Placental epithelial cell (primary cell): ENCODE measurements at places on chromosomes 16 and 17. TPM values are rescaled to one million over a fixed set of nuclear protein-coding genes. Genes with fewer than 3 reads are reported as not detected.

BOLA2B gene
- 42.0 and 117 TPM in 2 replicates for total RNA-seq

PRCD gene
- 0.43 TPM in 1 of 2 replicates, not detected in the other for total RNA-seq

GSG1L gene
- under 0.01 TPM in 1 of 2 replicates, not detected in the other for total RNA-seq

CAPNS2 gene
- 0.98 and 3.5 TPM in 2 replicates for total RNA-seq

CNGB1 gene
- under 0.01 TPM in 1 of 2 replicates, not detected in the other for total RNA-seq

RNF222 gene
- total RNA-seq: under 0.01 and 1.1 TPM in 2 replicates

KCNH6 gene
- not detected in 2 replicates for total RNA-seq

EFCAB5 gene
- 0.11 TPM in 1 of 2 replicates, not detected in the other for total RNA-seq
